NCI-H1930 (cell line): ENCODE measurements at places on chromosomes 6 and 20.

DNA sequence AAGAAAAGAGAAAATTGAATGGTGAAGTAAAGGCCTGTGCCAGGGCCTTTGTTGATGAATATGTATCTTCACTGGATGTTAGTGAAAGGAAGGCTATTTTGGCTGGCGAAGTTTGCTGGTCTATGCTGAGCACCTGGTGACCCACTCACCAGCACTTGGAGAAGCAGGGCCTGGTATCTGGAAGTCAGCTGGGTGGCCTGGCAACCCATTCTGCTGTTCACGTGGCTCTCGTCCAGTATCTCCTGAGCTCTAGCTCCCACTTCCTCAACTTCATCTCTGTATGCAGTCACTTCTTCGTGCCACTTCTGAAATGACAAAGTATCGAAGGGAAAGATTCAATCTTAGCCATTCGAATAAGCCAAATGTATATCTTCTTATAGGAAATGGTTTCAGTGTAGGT is 283.7 kb downstream of the SYNE1 start:
- no peak for DNase-seq

DNA sequence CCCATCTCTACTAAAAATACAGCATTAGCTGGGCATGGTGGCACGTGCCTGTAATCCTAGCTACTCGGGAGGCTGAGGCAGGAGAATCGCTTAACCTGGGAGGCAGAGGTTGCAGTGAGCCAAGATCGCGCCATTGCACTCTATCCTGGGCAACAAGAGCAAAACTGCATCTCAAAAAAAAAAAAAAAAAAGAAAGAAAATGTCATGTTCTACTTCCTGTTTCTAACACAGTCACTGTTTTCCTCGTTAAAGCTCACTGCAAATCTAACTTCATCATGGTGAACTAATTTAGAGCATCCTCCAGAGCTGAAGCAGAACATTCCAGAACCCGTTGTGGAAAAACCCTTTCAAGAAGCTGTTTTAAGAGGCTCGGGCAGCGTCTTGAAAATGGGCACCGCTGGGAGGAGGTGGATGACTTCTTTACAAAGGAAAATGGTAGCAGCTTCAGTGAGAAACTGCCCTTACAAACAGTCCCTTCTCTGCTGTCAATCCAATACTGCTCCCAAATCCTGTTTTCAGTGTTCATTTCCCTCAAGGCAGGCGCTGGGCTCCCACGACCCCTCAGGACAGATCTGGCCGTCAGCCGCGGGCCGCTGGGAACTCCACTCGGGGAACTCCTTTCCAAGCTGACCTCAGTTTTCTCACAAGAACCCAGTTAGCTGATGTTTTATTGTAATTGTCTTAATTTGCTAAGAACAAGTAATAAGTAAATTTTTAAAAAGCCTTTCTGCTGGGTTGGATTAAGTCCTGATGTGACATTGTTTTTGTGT is 12.5 kb downstream of the CTSZ start:
- DNase-seq, result no peak

DNA sequence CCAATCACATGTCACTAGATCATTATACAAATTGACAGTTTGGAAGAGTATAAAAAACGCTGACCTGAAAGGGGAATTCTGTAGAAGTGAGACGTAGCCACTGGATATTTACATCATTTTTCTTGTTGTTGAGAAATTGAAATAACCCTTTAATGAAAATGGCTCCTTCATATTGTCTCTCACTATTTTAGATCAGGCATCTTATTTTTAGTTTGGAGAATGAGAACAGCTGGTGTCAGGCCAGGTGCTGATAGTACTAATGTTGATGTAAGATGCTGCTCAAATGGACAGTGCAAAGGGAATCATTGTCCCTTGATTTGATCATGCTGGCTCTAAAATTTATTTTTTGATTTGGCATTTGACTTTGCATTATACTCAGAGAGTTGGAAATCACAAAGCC is 17.4 kb downstream of the NKAIN2 start:
- peak; percentile 60 for DNase-seq

DNA sequence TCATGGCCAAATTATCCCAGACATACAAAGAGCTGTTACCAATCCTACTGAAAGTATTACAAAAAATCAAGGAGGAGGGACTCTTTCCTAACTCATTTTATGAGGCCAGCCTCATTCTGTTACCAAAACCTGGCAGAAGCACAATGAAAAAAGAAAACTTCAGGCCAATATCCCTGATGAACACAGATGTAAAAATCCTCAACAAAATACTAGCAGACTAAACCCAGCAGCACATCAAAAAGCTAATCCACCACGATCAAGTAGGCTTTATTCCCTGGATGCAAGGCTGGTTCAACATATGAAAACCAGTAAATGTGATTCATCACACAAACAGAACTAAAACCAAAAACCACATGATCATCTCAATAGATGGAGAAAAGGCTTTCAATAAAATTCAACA is 109.2 kb downstream of the C6orf118 start:
- no peak for DNase-seq

DNA sequence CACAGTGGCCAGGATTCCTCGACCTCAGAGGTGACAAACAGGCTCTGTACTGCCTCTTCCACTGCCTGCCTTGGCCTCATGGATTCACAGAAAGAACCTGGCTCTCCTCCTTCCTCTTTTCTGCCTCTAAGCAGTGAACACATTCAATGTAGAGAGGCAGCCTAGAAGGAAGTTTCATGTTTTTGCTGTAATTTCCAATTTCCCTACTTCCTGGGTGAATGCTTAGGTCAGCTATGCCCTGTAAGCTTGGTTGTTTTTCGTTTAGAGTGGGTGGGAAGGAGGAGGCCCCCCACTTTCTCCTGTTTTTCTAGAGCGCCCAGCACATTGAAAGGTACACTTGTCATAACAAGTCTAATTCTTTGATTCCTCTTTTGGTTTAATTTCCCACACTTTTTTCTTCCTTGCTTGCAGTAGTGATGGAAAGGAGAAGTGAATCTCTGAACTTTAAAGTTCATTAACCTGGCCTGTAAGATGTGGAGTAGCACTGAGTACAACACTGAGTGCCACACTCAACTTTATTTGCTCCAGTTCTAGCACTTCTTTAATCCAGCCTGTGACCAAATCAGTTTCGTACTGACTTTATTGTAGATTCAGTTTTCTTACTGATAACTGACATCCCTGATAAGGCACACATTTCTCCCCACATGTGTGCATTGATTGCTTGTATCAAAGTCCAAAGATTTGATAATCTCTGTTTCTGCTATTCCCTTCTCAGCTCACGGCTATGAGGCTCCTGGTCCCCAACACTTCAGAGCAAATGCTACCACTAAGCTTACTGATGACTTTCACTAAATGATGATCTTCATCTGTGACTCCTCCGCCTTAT is 100.0 kb upstream of the MAN1A1 start:
- no peak for DNase-seq

DNA sequence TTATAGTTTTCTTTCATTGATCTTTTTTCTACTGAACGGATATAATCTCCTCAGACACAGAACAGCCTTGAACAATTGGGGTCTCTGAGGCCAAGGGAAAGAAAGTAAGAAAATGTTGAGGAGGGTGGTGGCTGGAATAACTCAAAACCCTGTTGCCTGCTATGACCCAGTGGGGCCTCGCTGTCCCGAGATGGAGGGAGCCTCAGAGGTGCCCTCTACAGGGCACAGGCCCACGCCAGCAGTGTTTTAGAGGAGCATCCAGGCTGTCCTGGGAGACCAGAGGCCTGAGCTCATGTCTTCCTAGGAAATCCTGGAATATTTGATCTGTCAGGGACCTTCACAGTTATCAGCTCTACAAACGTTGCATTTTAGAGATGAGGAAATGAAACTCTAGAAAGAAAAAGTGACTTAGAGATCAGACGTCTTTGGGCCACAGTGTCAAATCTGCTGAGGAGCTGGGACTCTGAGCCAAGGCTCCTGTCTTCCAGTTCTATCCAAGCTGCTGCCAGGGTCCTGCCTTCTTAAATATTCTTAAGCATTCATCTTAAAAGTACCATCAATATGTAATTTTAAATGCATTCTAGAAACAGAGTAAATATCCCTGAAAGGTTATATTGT is 26.3 kb downstream of the ALDH5A1 start:
- DNase-seq, result no peak

DNA sequence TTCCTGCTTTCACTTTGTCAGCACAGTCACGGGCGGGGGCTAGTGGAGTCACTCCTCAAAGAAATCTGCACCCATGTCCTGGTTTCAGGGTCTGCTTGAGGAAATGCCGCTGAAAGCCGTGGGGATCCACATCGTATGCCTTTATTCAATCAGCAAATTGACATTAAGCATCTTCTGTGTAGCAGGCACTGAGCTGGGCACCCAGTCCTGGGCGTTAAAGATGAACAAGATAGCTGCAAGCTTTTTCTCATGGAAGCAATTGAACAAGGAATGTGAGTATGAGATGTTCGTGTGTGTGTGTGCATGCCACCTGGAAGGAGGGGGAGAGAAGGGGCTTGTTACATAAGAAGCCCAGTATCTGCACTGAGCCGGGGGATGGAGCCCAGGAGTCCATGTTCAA is 243.9 kb downstream of the SMOC2 start:
- no peak for DNase-seq

GRCh38 chr6:63910863-63911551 is 275.4 kb downstream of the PHF3 start:
- no peak for DNase-seq

- DNase-seq, result no peak
These were observed 63.3 kb downstream of the DLL1 start for GRCh38 chr6:170227521-170227983.

- no peak for DNase-seq
These were observed 17.4 kb downstream of the CHRNA4 start for GRCh38 chr20:63343460-63344445.

DNA sequence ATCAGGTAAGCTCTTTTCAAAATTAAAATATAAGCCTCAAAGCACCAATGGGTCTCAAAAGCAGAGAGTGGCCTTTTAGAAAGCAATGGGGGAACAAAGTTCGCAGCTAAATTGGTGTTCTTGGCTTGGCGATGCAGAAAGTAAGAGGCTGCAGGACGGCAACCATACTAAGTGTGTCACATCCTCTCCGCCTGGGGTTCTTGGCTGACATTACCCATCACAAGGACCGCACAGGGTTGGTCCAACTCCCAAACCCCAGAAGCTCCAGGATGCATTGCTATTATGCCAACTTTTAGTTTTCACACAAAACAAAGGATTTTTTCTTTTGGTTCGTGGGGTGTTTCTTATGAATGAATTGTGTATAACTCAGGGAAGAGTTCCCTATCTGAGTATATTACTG is 124.8 kb downstream of the PRKN start:
- DNase-seq, result no peak

DNA sequence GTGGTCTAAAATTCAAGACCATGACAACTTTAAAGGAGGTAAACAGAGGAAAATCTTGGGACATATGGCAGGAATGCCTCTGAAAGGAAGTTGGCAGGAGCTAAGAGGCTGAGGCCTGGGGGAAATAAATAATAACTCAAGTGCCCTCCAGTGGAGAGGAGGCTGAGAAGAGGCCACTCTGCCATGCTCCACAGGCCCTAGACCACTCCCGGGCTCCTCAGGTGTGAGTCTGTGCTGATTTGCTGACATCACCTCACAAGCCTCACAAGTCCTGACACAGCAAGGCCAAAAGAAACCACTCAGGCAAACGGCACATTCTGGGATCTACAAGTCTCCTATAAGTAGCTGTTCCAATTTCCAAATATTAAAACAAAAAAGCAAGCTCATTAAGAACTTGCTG is 91.0 kb upstream of the RIPOR2 start:
- DNase-seq, result no peak

- DNase-seq, result no peak
These were observed 18.2 kb downstream of the SCGN start for GRCh38 chr6:25670208-25670607.

DNA sequence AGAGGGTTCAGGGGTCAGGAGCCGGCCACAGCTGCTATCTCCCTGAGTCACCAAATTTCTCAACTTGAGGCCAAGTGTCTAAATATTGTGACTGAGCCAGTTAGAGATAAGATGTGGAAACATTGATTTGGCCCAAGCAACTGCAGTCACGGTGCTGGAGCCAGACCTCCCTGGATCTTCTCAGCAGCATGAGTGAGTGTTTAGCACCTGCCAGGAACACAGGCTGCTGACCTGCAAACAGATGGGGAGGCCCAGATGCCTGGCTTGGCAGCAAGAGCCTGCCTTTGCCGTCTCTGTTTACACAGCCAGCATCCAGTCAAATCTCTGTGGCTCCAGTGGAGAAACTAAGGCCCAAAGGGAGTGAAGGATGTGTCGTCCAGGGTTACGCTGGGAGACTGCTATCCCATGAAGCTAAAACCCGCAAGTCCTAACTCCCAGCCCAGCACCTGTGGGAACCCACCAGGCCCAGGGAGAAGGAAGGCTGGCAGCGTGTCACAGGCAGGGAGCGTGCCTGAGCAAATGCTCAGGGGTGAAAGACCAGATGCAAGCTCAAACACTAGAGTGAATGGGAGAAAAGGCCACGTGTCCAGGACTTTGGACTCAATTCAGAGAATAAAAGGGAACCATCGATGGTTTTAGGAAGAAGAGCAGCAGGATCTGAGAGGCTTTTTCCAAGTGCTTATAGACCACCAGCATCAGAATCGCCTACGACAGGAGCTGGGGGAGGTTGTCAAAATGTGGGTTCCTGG is 15.9 kb upstream of the PTGIS start:
- DNase-seq, result no peak

GRCh38 chr6:170285482-170285881 is 5.4 kb downstream of the DLL1 start:
- no peak for DNase-seq

DNA sequence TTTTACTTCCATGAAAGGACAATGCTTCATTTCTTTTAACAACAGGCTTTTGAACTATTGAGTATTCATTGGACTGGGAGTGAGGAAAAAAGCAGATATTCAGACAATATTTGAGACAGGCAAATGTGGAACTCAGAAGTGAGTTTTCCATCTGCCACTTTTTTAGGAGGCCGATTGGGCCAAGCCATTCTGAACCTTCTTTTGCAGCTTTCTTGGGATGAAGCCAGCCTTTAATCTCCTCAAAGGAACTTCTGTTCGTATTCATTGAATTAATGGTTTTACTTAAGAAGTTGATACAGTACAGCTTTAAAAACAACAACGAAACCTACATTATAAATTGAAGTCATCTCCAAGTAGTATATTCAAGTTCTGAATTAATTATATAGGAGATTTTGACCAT is 187.1 kb upstream of the RNF217 start:
- no peak for DNase-seq

DNA sequence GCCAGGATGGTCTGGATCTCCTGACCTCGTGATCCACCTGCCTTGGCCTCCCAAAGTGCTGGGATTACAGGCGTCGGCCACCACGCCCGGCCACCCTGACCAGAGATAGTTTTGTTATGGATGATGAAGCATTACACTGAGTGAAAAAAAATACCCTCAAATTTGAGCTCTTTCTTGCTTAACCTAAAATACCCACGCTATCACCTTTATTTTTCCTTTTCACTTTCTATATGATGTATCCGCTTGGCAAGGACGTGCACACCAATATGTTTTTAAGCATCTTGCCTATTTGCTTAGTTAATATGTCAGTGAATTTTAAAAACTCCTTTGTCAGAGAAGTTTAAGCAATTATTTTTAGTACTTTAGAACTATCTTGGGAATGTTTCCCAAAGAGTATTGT is 150.4 kb downstream of the INSM1 start:
- DNase-seq, result no peak

DNA sequence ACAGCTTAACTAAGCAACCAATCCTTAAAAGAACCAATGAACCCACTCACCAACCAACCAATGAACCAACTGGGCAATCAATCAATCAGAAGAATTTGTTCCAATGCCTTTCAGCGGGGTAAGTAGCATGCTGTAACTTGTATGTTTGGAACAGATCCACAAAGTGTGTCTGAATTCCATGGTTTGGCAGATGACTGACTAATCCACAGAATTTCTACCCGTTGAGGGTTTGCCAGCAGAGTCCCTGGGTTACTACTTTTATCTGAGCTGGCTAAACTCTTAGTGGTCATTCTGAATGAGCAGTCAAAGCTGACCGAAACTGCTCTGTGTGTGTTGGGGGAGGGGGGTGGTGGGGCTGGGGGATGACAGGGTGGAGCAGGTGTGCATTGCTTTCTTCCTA is 125.0 kb upstream of the JAG1 start:
- no peak for DNase-seq
